Activated naive CD4-positive, alpha-beta T cell treated with Interleukin-2 at 50 U/mL for 16 hours (primary cell): ENCODE measurements at places on chromosomes 12 and 14.

GRCh38 chr12:3592856-3593625 lies 102.0 kb downstream of the PRMT8 start:
- DNase-seq: no peak

GRCh38 chr14:63155511-63156185 lies 48.6 kb upstream of the RHOJ start:
- DNase-seq: no peak

- DNase-seq: no peak
Observed at GRCh38 chr14:101395779-101396178, 165.5 kb upstream of the DIO3 start.

DNA sequence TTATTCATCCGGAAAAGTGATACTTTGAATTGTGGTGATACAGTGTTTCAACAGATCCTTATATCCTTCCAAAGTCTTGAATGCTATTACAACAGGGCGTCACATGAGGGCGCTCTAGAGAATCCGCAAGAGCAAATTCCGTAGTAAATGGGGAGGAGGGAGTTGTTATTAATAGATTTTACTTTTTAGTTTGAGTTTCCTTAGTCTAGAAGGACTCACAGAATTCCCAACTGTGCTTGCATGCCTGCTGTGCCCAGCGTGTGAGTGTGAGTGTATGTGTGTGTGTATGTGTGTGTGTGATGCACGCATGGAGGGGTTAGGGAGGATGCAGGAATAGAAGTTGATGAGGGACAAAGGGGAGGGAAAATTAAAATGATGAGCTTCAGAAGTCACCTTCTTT lies 375.3 kb downstream of the C12orf75 start:
- no peak for DNase-seq

DNA sequence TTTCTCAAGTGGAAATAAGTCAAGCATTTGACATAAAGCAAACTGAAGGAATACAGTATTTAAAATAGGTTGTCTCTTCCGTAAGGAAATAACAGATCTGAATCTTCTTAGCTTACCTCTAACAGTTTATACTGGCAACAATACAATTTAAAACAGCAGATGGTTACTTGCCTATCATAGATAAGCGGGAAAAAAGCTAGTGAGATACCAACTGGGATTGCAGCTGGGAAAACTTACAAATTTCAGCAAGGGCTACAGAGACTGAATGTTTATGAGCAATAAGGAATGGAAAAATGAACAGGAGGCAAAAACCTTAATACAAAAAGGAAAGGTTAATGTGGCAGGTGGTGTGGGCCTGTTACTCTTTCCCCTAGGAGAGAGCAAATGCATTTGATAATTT lies 220.0 kb downstream of the RASSF9 start:
- no peak for DNase-seq

DNA sequence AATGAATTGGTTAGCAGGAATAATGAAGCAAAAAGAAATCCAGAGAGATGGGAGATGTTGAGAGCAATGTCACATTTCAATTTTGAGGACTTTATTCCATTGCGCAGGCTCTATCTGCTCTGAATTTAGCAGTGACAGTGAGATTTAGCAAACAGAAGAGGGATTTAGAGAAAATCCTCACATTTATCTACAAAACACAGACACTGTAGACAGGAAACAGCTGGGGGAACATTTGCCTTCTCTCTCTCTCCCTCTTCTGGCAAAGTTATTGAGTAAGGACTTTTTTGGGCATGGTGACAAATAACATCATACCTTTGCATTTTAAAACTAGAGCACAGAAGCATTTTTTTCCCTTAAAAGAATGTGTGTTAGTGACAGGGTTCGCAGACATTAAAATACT lies at the start of gene IGF1:
TSS of gene IGF1 (minus strand) at position 158 of the 400 bp plus-strand sequence. CDS start 182 bp downstream, outside the sequence.
- DNase-seq: no peak

GRCh38 chr12:57112492-57113294 lies 1.5 kb upstream of the STAT6 start:
- DNase-seq: no peak

GRCh38 chr12:67355428-67356379 lies 86.5 kb downstream of the CAND1 start:
- DNase-seq: peak; percentile 5

DNA sequence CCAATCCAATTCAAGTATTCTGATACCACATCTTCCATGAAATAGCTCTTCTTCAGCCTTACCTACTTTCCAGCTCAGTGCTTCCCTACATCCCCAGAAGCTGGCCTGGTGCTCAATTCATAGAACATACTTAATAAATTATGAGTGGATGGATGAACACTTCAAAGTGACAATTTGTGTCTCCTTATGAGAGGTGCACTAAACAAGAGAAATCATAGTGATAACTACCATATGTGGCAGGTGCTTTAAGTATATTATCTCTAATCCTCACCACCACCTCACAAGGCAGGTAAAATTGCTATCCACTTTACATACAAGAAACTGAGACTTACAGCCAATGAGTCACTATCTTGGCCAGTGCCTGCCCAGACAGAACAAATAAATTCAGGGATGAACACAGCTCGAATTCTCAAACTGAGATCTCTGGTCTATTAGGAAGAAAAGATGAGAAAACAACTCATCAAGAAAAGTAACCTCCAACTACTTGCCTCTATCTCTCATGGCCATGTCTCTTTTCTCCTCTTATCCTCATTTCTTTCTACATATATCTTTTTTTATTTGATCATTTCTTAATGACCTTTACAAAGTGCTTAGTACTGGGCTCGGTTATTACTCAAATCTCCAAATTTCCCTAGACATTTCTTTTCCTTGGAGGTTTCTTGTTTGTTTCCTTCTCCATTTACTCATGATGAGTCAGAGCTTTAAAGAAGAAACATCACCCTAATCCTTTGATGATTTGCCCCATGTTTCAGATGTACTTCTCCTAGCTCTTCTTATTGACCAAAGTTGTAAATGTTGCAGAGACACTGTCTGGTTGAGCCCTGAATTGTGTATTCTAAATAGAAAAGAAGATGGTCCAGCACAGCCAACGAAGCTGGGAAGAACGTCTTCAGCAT lies 161.5 kb downstream of the RPS29 start:
- DNase-seq: no peak

- DNase-seq: no peak
Observed at GRCh38 chr12:34398366-34398705, 376.0 kb downstream of the ALG10 start.

DNA sequence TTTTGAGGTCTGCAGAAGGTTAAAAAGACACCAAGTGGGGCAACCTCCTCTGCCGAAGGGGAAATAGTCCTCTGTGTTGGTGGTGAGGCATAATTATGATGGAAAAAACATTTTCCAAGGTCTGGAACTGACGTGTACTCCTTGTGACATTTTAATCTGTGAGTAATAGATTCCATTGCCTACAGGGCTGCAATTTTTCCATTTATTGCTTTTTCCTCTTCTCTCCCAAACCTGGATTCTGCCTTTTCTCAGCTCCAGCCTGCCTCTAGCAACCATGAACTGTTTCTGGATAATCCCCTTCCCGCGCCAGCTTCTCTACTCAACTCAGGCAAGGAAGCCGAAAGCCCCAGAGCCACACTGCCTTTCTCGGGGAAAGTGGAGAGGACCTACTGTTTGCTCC lies 230.1 kb upstream of the PLXNC1 start:
- no peak for DNase-seq

DNA sequence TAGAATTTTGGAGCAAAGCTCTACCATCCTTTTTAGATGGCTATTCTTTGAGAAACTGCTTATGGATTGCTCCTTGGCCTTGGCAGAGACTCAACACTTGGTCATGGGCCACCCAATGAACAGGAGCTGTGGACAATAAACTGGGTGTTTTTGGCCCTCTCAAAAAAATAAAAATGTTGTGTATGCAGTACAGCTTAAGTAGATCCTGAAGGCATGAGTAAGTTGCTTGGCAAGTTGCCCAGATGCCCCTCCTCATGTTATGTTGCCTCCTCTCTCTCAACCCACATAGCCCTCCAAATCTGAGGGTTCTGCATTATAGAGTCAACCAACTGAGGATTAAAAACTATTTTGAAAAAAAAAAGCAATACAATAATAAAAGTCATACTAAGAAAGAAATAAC lies 124.9 kb downstream of the ATP23 start:
- DNase-seq: no peak

GRCh38 chr12:3461391-3461790 lies 29.6 kb upstream of the PRMT8 start:
- no peak for DNase-seq

DNA sequence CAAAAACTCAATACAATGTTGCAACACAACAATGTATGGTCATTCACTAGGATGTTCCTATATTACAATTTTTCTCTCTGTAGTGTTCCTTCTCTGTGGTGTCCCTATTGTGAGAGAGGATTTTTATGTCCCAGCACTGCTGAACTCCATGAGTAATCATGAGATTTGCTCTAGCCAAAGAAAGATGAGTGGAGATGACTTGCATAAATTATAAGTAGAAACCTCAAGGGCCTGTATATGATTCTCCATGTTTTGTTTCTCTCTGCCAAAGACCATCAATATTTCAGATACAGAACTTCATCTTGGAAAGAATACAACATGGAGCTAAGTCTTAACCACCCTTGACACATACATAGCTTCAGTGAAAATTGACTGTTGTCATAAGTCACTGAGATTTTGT lies 579.1 kb downstream of the TMTC2 start:
- DNase-seq: no peak

GRCh38 chr12:124057691-124058090 lies 84.7 kb downstream of the ZNF664 start:
- no peak for DNase-seq

DNA sequence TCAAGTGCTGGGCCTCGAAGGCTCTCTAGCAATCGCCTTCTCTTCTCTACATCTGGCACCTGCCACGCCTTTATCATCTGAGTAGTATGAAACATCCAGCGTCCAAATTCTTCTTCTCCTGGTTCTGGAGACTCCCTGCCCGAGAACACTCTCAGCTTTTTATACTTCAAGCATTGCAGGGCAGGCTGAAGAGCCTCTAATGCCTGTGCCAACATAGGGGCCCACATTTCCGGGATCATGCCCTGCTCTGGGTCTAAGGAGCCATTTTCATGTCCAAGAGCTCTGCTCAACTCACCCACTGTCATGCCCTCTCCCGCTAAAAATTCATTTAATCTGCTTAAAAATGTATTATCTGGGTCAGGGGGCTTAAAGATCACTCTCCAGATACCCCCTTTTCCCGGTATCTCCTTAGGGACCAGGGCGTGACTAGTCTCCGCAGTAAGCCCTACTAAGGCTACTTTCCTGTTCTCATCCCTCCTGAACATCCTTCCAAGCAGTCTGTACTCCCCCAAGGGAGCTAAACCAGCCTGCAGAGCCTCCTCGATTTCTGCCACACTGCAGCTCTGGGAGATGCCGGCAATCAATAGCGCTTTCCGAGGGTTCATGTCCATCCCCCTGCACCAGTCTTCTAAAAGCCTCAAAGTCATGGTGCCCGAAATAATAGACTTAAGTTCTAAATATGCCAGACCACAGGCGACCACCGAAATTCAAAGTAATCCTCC lies 940 bp downstream of the MOAP1 start:
- DNase-seq: no peak

GRCh38 chr14:89760086-89760485 lies 194.4 kb downstream of the EFCAB11 start:
- DNase-seq: no peak

- no peak for DNase-seq
Observed at GRCh38 chr14:98946940-98947339, 325.1 kb downstream of the BCL11B start.
